ENCODE measurements at places on chromosomes 1 and 21. TPM values are rescaled to one million over a fixed set of nuclear protein-coding genes. Genes with fewer than 3 reads are reported as not detected.

DNA sequence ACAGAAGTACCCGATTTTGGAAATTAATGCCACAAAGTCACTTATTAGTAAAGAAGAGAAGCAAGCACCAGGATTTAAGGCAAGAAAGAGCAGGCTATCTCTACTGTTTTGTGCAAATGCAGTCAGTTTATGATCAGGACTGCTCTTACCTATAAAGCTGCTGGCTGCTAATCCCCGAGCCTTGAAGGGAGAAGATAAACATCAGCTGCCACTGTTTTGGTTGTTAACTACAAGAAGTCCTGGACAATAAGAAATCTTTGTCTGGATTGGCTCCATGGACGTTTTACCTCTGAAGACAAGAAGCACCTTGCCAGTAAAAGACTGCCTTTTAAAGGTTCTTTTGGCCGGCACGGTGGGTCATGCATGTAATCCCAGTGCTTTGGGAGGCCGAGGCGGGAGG lies 21.4 kb downstream of the FRRS1 start:
- DNase-seq = no peak

- no peak for DNase-seq
Measured at GRCh38 chr1:55618199-55618598, 403.0 kb upstream of the USP24 start.

- DNase-seq = no peak
Measured at GRCh38 chr21:38567335-38567969, 69.2 kb upstream of the ERG start.

DNA sequence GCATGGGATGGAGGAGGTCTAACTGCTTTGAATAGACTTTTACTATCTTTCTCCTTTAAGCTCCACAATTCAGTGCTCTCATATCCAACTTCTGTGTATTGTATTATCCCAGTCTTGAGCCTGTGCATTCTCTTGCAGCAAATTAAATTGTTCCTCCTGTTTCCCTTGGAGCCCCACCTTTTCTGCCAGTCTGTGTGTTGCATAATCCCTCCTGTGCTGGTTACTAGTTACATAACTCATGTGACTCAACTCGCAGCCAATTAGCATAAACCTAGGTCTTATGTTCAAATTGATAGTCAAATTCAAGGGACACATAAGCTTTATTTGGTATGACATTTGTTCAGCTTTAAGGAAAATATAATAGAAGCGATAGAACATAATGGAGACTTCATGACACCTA lies 1863.5 kb downstream of the MRPL39 start:
- no peak for DNase-seq

DNA sequence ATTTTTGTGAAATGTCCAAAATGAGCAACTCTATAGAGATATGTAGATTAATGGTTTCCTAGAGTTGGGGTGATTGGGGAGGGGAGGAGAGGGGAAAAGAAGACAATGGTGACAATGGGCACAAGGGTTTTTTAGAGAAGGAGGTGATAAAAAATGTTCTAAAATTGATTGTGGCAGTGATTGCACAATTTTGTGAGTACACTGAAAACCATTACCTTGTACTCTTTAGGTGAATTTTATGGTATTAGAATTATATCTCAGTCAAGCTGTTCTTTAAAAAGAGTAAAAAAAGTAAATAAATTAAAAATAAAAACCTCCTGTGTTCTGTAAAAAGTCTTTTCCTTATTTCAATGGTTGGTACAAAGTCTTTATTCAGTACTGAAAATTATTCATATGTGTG lies 330.2 kb downstream of the PTBP2 start:
- no peak for DNase-seq

Gene LEFTY2
- not detected for total RNA-seq

Gene TMPRSS2
- total RNA-seq = not detected

All from activated T-cell treated with anti-CD3 and anti-CD28 coated beads, Interleukin-2, amount 50 U/mL, for 72 hours (primary cell).